Kidney glomerular epithelial cell (primary cell): ENCODE measurements at places on chromosomes 4 and X.

GRCh38 chr4:145639186-145639698 is 20.1 kb downstream of the MMAA start:
- no peak for DNase-seq

GRCh38 chr4:29536745-29537144 is 1183.4 kb upstream of the PCDH7 start:
- no peak for DNase-seq

GRCh38 chrX:45669715-45670340 is 469.2 kb upstream of the DIPK2B start:
- DNase-seq: no peak

- no peak for DNase-seq
These were observed 32.4 kb upstream of the FHIP1A start for GRCh38 chr4:151376540-151376939.

DNA sequence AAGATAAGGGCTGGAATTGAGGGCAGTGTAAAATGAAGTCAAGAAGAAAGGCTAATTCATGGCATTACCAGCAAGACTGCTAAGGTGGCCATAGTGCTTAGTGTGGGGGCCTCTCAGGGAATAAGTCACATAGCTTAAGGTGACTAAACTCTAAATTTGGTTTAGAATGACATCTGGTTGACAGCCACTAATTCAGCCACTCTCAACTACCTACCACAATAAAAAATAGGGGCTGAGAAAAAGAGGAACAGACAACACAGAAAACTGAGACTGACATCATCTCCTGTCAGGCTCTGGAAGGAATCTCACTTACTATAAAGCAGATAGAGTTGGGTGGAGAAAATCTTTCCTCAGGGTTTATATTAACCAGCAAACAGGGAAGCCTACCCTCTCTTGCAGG is 96.9 kb downstream of the CHRDL1 start:
- DNase-seq: no peak

DNA sequence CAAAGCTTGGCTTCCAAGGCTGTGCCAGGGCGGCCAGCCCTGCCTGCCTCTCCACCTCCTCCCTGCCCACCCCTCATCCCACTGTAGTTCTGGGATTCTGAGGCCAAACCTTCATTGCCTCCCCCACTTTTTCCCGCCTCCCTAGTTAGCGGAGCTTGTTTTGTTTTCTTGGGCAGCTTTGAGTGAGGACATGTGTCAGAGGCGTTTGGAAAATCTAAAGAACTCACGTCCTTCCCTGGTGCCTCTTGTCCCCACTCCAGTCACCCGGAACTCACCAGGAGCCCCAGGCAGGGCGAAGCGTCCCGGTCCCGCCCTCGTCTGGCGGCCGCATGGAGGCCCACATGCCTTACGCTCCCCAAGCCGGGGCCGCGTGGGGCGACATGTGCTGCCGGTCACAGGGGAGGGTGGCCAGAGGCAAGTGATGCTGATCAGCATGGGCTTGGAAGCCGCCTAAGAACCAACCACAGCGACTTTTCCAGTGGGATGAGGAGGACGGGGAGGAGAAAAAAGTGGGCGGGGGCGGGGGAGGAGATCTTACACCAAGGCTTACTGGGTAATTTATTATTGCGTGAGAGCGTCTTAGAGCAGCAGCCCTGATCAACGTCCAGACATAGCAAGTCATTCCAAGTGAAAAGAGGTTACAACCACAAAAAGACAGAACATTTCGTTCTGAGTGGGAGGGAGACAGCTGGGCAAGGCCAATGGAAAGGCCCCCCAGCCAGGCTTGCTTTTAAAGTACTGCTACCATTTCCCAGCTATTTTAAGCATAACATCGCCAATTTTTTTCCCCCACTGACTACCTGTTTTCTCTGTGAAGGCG is 48.5 kb downstream of the PRPS1 start:
- DNase-seq: peak; percentile 80
